ACHN (cell line): ENCODE measurements at places on chromosomes 2 and 18.

DNA sequence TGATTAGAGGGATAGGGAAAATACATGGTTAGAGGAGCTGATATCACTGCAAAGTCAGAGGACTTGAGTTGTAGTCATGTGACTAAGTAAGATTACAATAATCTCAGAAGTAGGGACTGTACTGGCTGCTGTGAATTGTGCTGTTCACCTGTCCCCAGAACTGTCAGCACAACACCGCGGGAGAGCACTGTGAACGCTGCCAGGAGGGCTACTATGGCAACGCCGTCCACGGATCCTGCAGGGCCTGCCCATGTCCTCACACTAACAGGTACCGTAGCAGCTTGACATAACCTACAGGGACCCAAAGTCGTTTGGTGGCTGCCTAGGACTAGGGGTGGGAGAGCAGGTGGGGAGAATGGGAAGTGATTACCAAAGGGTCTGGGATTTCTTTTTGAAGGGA, 132.8 kb upstream of the TTC39C start:
- DNase-seq, result no peak

DNA sequence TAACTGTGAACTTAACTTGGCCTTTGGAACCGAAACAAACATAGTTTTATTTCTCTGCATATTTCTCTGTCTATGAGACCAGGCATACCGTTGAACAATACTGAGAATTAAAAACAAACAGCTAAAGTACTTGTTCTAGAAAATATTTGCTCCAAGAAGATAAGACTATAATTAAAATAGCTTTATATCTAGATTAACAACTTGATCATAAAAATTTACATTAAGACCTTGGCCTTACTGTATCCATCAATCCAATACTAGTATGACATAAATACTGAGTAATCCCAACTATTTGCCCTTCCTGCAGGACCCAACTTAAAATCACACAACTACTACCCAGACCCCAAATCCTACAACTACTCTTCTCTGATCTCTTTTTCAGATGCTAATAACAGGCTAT, 260.9 kb downstream of the RIT2 start:
- DNase-seq, result no peak

GRCh38 chr18:78719821-78720220, 259.8 kb upstream of the SALL3 start:
- DNase-seq, result no peak

DNA sequence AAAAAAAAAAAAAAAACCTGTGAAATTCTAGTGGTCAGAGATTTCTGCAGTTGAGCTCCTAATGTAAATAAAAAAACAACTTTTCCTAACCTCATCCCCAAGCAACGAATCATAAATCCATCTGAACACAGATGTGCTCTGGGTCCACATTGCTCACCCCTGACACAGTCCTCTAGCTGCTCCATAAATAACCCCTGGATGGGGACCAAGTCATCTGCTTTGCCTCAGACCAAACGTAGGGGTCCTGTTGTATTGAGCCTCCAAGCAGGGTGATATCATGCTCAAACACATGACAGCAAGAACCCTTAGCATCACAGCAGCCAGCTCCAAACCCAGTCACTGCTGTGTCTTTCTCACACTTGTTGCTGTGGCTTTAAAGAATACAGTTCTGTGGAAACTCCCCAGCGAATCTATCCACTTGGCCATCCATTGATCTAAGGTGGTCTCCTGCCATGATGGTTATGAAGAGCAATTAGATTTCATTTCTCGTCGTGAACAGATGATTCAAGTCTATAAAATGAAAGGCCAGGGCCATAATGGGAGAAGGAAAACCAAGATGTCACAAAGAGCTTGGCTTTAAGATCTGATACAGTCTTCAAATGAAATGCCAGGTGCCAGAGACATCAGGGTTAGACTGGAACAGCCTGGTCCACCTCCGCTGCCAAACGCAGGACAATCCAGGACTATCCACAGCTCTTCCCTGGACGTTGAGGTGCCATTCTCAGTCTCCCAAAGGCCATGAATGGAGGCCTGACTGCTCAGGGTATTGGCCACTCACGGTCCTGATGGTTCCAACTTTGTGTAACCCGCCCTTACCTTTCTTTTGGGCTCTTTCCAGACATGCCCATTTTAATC, 39.0 kb downstream of the TBC1D8 start:
- DNase-seq, result no peak

- DNase-seq, result no peak
These were observed 82.8 kb downstream of the TMEM17 start for GRCh38 chr2:62423235-62423634.

- no peak for DNase-seq
These were observed 82.4 kb upstream of the TFCP2L1 start for GRCh38 chr2:121367246-121367900.

- no peak for DNase-seq
These were observed 78.2 kb downstream of the BCL11A start for GRCh38 chr2:60475123-60475830.

GRCh38 chr18:74468547-74469061, 11.5 kb upstream of the DIPK1C start:
- no peak for DNase-seq

DNA sequence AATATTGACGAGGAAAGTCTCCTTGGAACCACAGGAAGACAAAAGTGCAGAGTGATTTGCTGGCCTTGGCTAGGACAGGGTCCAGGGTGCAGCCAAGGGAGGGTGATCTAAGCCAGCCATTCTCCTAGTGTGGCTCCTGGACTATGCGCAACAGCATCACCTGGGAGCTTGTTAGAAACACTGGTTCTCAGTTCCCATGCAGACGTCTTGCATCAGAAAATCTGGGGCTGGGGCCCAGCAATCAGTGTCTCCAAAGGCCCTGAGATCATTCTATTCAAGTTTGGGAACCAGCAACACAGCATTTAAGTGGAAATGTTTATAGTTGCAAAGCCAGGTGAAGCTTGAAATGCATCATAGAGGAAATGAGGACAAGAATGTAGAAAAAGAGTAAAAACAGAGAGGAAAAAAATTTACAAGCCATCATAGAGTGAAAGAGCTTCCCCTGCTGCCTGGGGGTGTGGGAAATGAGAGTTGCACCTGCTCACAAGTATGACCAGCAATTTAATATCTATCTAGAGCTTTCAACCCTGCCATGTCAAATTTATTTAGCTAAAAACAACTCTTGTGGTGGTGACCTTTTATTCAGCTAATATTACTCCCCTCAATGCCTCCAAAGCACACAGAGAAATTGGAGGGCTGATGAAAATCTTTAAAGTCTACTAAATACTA, 54.4 kb upstream of the SEC11C start:
- DNase-seq, result no peak

GRCh38 chr2:101887328-101887727, 104.4 kb upstream of the IL1R2 start:
- DNase-seq, result no peak

DNA sequence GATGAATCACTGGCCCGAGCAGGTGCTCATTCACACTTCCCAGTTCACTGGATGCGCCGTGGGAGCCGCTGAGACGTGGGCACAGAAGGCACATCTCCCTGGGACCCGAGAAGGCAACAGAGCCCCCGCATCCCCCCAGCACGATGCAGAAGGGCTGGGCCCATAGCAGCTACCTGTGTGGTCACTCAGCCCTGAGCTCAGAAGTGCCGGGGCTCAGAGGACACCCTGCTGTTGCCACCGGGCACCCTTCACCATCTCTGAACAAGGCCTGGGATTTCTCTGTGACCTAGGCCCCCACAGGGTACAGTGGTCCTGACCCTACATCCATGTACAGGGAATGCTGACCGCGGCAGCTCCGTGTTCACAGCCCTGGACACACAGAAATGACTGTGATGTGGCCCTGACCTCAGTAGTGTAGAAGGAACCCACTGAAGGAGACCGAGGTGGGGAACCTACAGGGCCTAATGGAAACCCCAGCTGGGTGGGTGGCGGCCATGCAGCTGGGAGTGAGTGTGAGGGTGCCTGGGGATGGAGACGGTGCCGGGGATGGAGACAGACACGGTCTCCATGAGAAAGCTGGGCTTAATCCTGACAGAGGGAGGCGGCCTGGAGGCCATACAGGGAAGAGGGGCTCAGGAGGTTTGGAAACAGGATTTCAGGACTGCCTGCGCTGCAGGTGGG, 111.9 kb upstream of the OTOS start:
- DNase-seq, result no peak

DNA sequence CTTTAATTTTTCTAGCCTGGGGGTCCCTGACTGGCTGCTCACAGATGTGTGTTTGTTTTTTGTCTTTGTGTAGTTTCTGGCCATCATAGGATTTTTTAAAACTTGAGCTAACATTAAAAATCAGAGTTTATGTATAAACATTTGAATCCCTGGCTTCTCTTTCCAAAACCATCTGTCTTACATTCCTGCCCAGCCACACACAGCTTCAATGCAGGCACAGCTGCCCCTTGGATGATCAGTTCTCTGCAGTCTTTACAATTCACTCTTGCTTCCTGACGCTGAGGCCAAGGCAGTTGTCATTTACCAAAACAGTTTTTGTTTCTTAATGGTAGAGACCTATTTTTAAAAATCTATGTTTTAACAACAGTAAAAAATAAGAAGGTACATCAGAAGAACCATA, 169.2 kb upstream of the LRRTM1 start:
- DNase-seq, result no peak

DNA sequence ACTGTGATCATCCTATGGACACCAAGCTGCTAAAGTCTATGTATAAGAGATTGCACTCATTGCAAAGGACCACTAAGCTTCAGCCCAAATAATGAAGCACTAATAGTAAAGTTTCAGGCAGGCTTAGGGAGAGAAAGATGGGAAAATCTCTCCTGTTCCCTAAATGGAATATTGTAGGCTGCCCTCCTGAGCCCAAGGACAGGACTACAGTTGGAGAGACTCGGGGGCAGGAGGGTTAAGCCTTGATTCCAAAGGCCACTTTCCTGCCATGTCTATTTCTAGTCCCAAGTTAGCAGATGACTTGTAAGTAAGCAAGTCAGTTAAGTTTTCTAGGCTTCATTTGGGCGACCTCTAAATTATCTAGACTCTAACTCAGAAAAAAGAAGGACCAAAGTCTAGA, 9.0 kb downstream of the TMEM247 start:
- DNase-seq, result no peak

GRCh38 chr2:161983866-161984265, 90.1 kb downstream of the DPP4 start:
- no peak for DNase-seq

GRCh38 chr2:233811732-233812131, 33.6 kb downstream of the MROH2A start:
- DNase-seq, result no peak

DNA sequence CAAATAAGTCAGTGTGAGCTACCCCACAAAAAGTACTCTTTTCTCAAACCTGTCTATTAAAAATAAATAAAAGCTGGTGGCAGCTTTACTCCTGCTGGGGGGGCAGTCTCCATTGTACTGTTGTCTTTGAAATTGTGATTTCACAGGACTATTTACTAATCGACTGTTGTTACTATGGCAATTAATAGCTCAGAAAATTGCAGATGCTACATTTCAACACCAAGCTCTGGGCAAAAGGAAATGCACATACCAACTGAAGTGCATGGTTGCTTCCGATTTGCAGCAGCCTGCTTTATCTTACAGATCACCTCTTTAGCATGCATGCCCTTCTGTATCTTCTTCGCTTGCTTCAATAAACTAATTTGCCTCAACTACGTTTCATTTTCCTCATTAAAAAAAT, 117.6 kb upstream of the DAPL1 start:
- no peak for DNase-seq

DNA sequence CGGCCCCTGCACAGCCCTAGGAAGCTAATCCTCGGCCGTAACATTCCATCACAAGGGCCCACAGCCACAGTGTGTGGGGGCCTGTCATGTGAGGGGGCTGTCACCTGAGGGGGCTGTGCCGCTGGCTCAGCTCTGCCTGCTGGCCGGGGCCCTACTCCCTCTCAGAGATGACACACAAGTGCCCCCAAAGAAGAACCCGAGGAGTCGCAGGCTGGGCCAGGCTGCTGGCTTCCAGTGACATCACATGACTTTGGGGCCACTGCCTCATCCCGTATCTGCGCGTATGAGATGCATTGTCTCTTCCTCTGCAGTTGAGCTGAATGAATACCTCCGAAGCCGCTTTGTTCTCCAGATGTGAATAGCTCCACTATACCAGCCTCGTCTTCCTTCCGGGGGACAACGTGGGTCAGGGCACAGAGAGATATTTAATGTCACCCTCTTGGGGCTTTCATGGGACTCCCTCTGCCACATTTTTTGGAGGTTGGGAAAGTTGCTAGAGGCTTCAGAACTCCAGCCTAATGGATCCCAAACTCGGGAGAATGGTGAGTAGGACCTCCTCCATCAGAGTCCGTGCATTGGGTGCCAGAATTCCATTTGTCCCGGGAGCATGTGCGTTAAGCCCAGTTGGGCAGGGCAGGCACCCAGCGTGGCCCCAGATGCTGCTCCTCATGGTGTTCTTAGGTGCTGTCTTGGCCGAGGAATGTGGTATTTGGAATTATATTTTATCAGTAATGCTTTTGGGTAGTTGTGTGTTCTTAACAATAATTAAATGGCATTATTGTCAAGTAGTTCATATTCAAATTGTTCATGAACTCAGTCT, at the start of gene CNDP1:
Gene CNDP1 (plus strand): TSS at position 351 of the 820 bp plus-strand sequence. CDS start 168 bp downstream, at position 519.
- no peak for DNase-seq

DNA sequence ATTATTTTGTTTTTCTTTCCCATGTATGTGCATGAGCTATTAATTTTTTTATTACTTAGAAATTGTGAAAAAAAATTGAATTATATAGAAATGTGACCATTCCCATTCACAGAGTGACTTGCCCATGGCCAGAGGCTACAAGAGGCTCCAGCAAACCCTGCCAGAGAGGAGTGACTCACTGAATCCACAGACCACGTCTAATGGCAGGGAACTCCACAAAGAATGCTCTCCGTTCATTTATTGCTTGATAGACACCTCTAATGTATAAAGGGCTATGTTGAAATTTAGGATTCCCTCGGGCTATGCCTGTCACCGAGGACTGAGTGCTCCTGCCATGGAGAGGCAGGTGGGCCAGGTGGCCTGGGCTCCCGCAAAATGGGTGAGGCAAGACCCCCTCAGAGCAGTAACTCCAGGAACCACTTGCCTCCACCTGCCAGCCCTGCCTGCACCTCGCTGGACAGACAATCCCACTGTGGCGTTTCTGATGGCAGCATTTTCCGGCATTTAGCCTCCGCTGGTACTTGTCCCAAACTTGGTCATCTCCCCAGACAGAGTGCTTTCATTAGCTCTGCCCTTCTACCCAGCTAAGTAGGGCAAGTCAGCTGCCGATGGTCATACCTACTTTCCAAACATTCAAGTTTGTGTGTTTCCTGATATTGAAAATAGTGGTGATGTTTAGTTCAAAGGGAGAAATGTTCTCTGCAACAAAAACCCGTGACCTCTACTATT, 200.3 kb downstream of the PRKCE start:
- DNase-seq, result peak; percentile 50

GRCh38 chr18:57975805-57976204, 68.2 kb upstream of the NEDD4L start:
- no peak for DNase-seq

GRCh38 chr2:64988420-64989125, 626 bp upstream of the SLC1A4 start:
- DNase-seq, result peak; percentile 87

- DNase-seq, result peak; percentile 99
These were observed 5.2 kb upstream of the FHL2 start for GRCh38 chr2:105403783-105404698.

GRCh38 chr2:206250041-206250897, 24.2 kb upstream of the ZDBF2 start:
- no peak for DNase-seq

GRCh38 chr2:109609352-109610024, 4.3 kb downstream of the SEPTIN10 start:
- peak; percentile 66 for DNase-seq
